ENCODE measurements at places on chromosomes 12 and 14.

DNA sequence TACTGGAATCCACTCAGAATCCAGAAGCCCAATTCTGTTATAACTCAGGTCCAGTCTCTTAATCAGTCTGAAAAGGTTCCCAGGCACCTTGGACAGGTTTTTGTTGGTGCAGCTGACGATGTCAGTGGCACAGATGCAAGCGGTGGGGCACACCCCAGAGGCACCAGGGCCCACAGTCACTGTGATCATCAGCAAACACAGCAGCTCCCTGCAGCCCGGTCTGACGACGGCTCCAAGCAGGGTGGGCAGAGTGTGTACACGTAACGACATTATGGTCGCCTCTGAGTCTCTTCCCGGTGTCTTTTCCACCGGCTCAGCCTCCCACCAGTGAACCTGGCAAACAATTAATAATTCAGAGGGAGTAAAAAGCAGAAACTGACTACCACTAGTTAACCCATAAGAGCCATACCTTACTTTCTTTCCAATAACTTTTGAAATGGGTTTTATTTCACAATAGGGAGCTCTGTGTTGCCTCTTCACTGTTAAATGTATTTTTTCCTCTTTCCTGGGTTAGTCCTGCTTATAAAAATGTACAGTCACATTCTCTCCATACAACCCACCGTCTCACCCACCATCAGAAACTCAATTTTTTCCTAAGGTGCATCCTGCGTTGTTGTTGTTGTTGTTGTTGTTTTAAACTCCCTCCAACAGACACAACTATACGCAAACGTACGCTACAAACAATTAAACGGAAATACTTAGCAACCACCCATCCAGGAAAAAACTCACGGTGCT, 521 bp upstream of the PCED1B start:
- DNase-seq, result peak; percentile 38

DNA sequence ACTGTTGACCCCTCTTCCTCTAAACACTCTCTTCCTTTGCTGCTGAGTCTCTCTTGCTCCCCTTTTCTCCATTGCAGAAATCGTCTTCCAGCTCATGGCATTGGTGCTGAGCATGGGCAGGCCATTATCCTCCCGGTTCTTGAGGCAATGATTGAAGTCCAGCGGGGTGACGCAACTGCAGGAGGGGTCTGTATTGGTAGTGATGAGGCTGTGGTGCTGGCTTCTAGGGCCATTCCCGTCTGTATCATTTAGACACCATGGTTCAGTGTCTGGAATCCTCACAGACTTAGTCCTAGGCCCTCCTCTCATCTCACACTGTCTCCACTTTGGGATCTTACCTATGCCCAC, 720 bp upstream of the SLC22A17 start:
- DNase-seq, result no peak

GRCh38 chr12:84502907-84503787, 409.5 kb downstream of the SLC6A15 start:
- no peak for DNase-seq

DNA sequence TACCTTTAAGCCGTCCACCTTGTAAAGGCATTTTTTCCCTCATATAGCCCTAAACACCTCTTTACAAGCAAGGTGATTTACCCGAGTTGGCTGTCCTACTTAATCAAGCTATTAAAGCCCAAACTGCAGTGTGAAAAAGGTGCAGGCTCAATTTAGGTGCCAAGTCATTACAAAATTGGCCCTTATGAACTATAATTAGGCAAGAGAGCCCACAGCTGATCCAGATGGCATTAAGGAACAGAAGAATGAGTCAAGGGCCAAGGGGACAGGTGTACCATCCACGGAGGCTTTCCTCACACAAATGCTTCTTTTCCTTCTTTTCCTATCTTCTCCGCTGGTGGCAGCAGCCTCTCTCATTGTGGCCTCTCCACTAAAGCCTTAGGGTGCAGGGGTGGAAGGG, 90.5 kb downstream of the TTC8 start:
- no peak for DNase-seq

DNA sequence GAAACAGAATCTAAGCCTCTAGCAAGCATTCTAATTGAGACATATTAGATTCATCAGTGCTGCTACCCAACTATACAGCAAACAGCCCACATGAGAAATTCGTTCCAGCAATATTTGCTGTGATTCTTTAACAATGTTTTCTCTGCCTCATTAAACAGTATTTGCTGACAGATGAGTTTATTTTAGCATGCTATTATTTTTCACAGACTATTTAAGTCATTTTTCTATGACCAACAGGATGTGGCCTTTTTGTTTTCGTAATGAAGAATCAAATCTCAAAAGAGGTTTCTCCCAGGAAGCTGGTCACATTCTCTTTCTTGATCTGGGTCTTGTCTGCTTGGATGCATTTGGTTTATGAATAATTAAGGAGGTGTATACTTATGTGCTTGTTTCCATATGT, 23.2 kb upstream of the SERPINA12 start:
- DNase-seq, result no peak

GRCh38 chr14:21455592-21455911, 371 bp downstream of the CHD8 start:
- DNase-seq, result no peak

DNA sequence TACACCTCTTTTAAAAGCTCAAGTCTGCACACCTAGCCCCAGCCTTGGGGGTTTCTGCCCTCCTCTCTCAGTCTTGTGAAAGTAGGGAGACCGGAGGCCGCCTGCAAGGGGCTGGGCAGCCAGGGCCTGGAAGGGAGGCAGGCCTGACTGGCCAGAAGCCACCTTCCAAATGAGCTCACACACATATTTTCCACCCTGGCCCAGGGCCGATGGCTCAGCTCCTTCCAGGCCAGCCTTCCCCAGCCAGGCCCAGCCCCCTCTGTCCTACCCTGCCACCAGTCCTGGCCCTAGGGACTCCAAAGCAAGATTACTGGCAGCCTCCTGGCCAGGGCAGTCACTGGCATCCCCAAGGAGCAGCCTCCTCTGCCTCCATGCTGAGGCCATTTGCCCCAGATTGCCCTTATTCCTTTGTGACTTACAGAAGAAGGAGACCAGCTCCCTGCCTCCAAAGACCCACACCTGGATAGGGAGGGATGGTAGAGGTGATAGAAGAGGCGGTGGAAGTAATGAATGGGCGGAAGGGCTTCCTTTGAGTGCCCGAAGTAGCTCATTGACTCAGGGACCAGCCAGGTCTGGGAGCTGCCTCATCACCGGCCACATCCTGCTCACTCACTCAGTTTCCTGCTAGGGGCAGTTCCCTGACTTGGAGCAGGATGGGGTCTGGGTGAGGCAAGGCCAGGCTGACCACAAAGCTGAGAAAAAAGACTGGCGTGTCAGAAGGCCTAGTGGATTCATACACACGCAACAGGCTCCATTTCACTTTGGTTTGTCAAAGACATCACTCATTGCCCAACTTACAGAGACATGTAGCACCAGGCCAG, 14.8 kb downstream of the MMP14 start:
- DNase-seq, result no peak

GRCh38 chr12:13094367-13094766, 9.1 kb downstream of the GSG1 start:
- DNase-seq, result no peak

DNA sequence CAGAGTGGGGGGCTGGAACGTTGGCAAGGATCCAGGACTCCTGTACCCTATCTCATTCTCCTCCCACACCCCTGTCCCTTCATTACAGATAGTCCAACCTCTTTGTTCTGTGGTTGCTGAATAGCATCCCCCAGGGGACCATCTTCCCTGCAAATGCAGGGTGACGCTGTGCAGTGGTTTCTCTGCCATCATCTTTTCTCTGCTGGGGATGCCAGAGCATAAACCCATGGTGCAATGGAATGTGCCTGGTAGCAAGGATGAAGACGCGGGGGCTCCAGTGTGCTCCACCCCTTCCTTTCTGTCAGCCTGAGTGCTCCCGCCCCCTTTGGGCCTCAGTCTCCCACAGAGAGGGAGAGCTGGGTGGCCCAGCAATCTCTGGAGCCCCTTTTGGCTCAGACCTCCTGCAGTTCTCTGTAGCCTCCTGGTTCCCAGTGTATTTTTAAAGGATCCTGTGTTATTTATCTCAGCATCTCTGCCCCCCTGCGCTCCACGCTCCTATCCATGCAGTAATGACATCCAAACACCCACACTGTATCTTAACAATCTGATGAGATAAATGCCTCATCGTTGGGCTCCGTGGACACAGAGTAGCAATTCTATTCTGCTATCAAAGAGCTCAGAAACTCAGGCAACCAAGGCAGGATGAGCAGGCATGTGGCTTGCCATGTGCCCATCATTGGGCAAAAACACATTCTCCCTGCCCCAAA, 212.8 kb downstream of the CACNA1C start:
- no peak for DNase-seq

DNA sequence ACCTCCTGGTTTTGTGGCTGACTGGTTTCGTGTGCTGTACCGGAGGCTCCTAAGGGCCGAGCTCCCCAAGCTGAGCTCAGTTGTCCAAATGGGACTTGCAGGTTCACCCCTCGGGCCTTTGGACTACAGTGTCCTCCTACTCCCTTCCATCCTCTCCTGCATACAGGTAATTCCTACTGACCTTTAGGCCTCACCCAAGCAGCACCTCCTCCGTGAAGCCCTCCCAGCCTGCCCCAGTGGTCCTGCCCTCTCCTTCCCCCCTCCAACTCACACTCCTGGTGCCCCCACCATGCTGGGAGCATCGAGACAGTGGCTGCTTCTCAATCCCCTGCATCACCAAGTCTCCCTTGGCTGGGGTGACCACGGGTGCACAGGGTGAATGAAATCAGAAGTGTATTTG, 27.1 kb upstream of the YY1 start:
- no peak for DNase-seq

DNA sequence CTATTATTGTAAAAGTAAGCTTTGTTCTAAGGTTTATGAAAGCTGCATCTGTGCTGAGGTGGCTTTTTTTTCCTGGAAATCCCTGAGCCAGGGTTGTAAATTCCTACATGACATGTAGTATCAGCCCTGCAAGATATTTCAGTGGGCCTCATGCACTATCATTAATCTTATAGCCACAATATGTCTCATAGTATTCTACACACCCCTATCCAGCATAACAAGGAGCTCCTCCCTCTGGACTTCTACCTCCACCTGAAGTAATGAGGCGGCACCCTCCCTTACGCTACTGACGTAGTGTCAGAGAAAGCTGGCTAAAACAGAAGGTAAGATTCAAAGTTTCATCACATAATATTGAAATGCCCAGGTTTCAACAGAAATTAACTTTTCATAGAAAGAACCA, 35.5 kb downstream of the SLC5A8 start:
- DNase-seq, result no peak

- no peak for DNase-seq
These were observed 3.3 kb upstream of the ATG101 start for GRCh38 chr12:52066346-52067080.

DNA sequence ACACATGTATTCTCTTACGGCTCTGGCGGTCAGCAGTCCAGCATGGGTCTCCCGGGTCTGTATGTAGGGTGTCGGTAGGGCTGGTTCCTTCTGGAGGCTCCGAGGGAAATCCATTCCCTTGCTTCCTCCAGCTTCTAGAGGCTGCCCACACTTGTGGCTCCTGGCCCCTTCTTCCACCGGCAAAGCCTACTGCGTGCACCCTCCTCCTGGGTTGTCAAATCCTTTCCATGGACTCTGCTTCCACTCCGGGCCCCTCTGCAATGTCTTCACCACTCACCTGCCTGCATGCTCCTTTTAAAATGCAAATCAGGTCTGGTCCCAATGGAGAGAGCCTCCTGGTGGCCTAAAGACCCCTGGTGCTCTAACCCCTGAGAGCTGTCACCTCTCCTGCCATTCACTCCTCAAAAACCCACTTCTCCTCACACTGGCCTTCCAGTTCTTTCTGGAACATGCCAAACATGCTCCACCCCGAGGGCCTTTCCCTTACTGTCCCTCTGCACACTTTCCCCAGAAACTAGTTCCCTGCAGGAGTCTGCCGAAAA, 108.5 kb downstream of the DICER1 start:
- no peak for DNase-seq

- no peak for DNase-seq
These were observed 51.5 kb upstream of the RAP1B start for GRCh38 chr12:68559246-68559645.

- DNase-seq, result no peak
These were observed 27.7 kb downstream of the CCDC85C start for GRCh38 chr14:99576304-99576703.

- DNase-seq, result no peak
These were observed 9.4 kb downstream of the DHX37 start for GRCh38 chr12:124979568-124979967.

DNA sequence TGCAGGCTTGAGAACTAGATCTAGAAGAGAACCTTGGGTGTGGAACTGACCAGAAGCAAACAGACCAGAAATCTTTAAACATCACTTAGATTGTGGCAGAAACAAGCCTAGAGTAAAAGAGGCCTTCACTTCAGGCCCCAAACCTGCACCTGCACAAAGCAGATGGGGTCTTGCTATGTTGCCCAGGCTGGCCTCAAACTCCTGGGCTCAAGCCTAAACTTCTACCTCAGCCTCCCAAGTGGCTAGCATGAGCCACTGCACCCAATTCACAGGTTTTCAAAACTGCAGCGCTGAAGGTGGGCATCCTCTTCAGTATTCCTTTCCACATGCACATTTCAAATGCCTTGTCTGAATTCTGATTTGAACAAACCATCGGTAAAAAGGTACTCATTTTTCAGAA, 19.9 kb downstream of the MOK start:
- no peak for DNase-seq

GRCh38 chr12:41930866-41931437, 213.7 kb downstream of the GXYLT1 start:
- no peak for DNase-seq

DNA sequence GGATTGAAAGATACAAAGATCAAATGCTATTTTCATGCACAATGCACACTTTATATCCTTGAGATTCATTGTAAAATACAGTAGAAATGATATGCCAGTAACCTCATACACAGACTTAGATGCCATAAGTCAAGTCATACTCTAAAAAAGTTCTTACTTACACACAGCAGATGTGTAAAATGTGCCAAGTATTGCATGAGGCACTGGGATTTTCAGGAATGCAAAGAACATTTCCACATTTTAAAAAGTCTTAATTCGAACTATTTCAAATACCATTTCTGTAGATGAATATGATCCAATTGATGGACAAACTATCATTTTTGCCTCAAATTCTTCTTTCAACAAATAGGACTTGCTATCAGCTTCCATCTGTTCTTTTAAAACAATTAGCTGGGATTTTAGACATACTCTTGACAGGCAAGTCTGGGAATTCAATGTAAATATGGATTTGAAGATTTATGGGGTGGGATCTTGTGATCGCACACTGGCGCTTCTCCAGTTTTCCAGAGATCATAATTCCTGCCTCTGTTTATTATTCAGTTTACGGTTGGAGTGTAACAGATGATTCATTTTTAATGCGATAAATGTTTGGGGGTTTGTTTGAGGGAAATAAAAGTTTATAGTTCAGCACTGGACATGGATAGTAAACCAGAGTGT, 183.8 kb downstream of the PAX9 start:
- DNase-seq, result no peak

Data from stimulated activated CD4-positive, alpha-beta T cell treated with anti-CD3 and anti-CD28 coated beads, Interleukin-4, amount 100 ng/mL, for 1 hour (primary cell).